ENCODE measurements at places on chromosomes 5 and 9.

GRCh38 chr9:107131108-107131799 is 151.8 kb upstream of the RAD23B start:
- no peak for DNase-seq

DNA sequence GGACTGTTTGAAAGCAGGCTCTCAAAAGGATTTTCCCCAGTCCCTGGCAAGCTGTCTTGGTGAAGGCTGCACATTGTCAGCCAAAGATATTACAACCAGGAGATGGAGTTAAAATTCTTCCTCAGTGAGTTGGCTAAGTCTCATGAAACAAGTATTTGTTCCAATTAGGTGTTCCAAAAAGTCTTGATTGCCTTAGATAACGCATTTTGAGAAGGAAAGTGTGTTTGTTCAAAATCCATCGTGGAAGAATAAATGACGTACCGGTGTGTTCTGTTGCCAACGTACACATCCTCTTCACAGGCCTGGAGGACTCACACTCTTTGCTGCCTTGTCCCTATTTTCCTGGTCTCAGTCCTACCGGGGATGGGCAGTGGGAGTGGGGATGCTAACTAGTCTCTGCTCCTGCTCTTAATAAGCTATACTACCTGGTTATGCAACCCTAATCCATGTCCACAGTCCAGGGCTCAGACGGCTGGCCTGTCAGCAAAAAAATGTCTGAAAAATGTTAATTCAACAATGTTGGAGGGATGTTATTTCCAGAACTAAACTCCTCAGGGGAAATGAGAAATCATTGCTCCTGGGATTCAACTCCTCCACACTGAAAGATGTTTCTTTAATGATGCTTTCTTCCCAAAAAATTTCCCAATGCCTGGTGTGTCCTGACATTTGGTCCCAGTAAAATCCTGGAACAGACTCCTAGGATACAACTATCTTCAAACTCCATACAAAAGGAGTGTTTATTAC is 175.3 kb upstream of the KLF9 start:
- no peak for DNase-seq

- no peak for DNase-seq
These were observed 205.2 kb downstream of the FSTL4 start for GRCh38 chr5:133406977-133407632.

DNA sequence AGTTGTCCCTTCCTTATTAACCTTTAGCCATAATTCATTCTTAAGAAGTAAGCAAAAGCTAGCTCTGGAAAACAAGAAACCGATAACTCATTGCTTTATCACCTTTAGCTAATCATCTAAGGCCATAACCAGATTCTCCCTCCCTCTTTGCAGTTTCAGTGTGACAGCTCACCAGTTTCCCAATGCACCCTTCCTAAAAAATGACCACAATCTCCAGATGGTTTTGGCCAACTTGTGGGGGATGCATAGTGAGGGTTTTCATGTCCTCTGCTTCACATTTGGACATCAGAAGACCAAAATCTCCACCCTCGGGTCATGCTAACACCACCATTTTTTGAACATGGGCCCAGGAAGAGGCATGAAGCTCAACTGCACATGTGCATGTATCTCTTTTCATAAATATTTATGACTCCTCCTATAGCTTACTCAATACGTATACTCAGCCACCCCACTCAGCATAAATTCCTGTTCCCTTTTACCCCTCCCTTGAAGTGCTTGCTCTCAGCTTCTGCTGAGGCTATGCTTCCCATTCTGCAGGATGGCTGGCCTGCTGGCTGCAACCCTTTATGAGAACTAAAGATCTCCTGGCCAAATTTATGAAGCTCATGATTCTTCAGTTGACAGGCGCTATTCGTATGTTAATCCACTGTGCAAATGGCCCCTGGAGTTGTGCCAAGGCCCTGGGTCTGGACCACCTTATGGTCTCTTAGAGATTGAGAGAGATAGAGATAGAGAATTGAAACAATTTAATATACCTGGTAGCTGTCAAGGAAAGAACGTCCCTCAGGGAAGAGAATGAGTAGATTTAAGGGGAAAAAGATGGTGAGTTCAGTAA is 14.8 kb downstream of the PPP3R2 start:
- DNase-seq, result peak; percentile 60

- DNase-seq, result peak; percentile 72
These were observed 1.4 kb upstream of the ANKRD33B start for GRCh38 chr5:10562201-10563109.

GRCh38 chr9:8750639-8751051 is 951.1 kb upstream of the DMAC1 start:
- DNase-seq, result no peak

GRCh38 chr5:54455413-54456157 is at the start of gene HSPB3:
Gene HSPB3, plus strand, starts transcription at chr5:54455699. Its CDS starts 91 bp downstream, at chr5:54455790.
- DNase-seq, result no peak

- no peak for DNase-seq
These were observed 3.1 kb upstream of the AHRR start for GRCh38 chr5:318341-318897.

- DNase-seq, result no peak
These were observed 115.7 kb downstream of the ESM1 start for GRCh38 chr5:54869691-54870090.

DNA sequence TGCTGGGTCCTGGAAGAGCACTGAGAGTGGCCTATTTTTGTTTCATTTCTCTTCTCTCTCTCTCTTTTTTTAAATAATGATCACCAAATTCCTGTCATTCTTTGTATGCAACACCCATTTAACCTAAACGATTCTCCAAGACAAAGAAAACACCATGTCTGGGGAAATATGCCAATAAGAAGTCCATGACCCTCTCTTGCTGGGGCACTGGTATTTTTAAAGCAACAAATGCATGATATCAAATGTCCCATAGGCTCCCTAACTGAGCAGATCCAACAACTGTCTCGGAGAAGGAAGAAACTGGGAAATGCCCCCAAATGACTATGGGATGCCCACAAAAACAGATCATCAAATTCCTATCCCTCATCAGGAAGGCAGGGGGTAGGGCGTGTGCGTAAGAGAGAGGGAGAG is 567.4 kb downstream of the CCDC171 start:
- no peak for DNase-seq

DNA sequence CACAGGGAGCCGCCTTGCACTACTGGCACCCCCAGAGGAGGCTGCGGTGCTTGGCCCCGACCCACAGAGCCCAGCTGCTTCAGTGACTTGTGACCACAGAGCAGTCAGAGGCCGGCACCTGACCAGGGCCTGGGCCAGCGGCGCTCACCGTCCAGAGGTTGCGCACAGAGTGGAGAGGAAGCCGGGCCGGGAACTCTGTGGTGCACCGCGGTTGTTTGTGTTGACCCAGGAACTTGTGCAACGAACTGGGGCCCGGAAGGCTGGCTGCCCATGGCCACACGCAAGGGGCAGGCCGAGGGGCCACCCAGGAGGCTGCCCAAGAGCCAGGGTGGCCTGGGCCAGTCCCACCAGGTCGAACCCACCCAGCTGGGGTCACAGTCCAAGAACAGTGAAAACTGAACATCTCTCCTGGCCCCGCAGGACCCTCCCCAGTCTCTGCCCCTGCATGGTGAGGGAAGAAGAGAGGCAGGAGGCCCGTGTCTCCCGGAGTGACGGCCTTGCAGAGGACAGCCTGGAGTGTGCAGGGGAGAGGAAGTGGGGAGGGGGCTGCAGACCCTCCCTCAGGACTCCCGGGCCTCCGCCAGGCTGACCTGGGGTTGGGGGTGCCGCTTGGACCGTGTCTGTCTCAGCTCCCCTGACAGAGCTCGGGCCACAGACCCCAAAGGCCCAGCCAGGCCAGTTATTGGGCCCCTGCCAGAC is 42.8 kb upstream of the EGFL7 start:
- DNase-seq, result peak; percentile 70

GRCh38 chr5:115809946-115810345 is 6.5 kb downstream of the CDO1 start:
- DNase-seq, result no peak

GRCh38 chr5:50535393-50535792 is 94.3 kb upstream of the EMB start:
- no peak for DNase-seq

DNA sequence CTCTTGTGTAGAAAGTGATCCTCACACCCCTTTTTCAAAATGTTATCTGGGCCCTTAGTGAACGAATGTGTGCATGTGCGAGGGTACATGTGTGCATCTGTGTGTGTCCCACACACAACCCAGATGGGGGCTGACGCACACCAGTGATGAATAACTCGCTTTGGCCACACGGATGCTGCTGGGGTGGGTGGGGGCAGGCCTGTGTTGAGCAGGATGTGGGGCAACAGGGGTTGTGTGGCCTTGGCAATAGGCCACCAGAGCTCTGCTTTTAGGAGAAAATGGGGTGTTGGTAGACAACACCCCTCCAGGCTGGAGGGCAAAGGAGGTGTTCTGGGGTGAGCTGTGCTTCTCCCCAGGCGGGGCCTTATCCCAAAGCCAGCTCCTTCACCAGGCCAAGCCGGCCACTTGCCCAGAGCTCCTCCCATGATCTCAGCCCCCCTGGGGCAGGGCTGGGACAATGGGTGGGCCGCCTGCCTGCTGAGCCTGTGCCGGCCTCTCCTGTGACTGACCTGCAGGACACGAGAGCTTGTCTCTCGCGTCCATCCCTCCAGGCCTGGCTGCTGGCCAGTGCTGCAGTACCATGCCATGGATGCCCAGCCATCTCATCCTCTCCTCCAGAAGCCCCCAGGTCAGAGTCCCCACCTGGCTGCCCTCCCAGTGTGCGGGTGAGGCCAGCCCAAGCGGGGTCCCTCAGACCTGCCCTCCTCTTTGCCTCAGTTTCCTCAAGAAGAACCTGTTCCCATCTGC is 1.7 kb downstream of the DBN1 start:
- DNase-seq, result no peak

DNA sequence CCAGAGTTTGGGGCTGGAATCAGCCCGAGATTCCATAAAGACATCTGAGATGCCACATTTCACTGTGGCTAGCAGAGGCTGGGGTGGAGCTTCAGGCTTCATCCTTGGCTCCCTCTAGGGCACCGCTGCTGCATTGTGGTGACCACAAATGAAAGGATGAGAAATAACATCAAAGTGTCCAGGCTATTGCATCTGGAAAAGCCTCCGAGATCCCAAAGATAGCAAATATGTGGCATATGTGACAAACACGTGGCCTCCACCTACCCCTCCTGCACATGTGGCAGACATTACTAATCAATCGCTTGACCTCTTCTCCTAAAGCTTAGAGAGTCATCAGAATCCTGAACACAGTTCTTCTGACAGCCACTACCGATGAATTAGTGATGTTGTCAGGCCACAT is 4.5 kb downstream of the SPARC start:
- no peak for DNase-seq

- no peak for DNase-seq
These were observed 30.1 kb downstream of the ITGA1 start for GRCh38 chr5:52817818-52818217.

GRCh38 chr9:127684576-127684975 is 22.2 kb upstream of the CFAP157 start:
- DNase-seq, result no peak

DNA sequence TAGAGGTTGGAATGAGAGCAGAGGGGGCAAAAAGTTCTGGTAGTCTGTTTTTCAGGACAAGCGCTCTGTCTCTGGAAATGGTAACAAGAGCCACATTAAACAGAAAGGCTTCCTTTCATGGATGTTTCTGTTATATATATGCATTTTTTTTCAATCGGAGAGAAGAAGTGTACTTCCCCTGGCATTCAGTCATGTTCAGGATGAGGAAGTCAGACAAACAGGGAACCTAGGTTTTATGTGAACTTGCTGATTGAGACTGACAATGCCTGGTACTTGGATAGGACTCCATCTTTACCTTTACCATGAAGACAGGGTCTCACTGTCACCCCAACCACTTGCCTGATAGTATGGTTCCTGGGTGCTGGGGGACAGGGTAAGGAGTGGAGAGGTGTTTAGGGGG is 30.1 kb upstream of the ZBED3 start:
- peak; percentile 42 for DNase-seq

- DNase-seq, result no peak
These were observed 62.3 kb downstream of the NIPSNAP3B start for GRCh38 chr9:104826079-104826775.

DNA sequence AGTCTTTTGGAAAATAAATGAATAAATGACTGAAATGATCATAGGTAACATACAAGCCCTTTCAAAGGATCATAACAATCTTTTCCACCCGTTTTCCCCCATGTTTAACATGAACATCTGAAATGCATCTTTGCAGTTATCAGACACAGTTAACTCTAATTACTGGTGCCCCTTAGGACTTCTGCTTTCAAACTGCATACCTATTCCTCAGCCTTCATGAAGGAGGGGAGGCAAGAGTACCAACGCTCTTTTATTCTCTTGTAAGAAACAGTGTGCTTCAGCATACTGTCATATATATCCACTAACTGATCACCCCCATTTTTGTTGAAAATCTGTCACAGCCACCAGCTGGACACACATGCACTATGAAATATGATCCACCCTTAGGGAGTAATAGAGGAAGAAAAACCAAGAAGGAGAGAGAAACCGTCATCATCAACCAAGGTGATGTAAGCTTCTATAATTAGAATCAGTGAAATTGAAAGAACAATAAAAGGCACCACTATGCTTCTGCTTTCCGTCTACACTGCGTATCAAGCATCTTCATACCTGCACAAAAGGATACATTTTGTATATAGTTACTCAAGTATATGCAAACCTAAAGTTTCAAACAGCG is 98.7 kb downstream of the RAPGEF6 start:
- DNase-seq, result peak; percentile 70

- peak; percentile 45 for DNase-seq
These were observed 24.0 kb downstream of the CSF1R start for GRCh38 chr5:150062216-150062922.

DNA sequence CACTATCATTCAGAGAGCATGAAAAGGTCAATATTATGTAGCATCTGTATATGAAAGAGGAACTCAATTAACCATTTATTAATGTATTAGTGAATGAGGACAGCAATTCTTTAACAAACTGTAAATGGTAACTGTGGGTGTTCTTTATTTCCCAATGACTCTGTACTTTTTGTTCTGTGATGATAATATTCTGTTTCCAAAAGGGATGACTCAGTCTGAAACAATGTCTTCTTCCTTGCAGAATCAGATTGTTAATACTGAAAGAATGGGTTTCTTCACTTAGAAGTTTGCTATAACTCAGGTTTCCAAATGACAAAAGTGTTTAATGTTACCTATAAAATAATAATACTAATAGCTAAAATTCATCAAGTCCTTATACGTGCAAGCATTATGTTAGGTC is 1518.7 kb upstream of the WWC1 start:
- no peak for DNase-seq

- no peak for DNase-seq
These were observed 85.0 kb downstream of the STK10 start for GRCh38 chr5:172102913-172103626.

GRCh38 chr5:90519081-90519480 is 10.3 kb downstream of the LYSMD3 start:
- no peak for DNase-seq

DNA sequence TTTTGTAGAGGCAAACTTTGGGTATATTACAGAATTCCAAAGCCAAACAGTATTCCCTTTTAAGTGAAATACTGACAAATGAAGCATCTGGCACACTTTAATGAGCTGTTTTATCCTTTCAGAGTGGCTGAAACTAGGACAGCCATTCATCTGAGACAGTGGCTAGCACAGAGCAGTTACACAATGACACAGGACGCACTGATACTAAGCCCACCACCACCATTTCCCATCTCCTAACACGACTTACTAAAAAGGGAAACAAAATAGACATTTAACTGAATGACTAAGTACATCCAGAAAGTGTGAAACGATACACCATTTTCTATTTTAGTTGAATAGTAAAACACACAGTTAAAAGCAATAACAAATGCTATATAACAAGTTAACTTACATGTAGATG is 120.4 kb upstream of the RETREG1 start:
- no peak for DNase-seq
